ENCODE measurements at places on chromosomes 7 and 10. TPM values are rescaled to one million over a fixed set of nuclear protein-coding genes. Genes with fewer than 3 reads are reported as not detected.

CAV2 gene
- 15.7 TPM for polyA plus RNA-seq

CLDN3 gene
- not detected for polyA plus RNA-seq

CLEC2L gene
- 0.61 TPM for polyA plus RNA-seq

TBXAS1 gene
- polyA plus RNA-seq = 7.9 TPM

ABHD11 gene
- polyA plus RNA-seq = 19.5 TPM

SUN3 gene
- polyA plus RNA-seq = not detected

OR6V1 gene
- polyA plus RNA-seq = not detected

SLF2 gene
- polyA plus RNA-seq = 9.0 TPM

ASIC3 gene
- 2.7 TPM for polyA plus RNA-seq

AHR gene
- 8.7 TPM for polyA plus RNA-seq

ARL3 gene
- 17.0 TPM for polyA plus RNA-seq

SLC39A12 gene
- not detected for polyA plus RNA-seq

GRM3 gene
- polyA plus RNA-seq = not detected

PLEKHA1 gene
- 15.6 TPM for polyA plus RNA-seq

ELN gene
- 57.6 TPM for polyA plus RNA-seq

HKDC1 gene
- polyA plus RNA-seq = 0.10 TPM

ABCB4 gene
- polyA plus RNA-seq = 0.25 TPM

FFAR4 gene
- not detected for polyA plus RNA-seq

GTF2I gene
- polyA plus RNA-seq = 35.6 TPM

IDI2 gene
- polyA plus RNA-seq = not detected

MICALL2 gene
- polyA plus RNA-seq = 93.6 TPM

RET gene
- 0.31 TPM for polyA plus RNA-seq

STOX1 gene
- polyA plus RNA-seq = 3.8 TPM

NPY4R2 gene
- polyA plus RNA-seq = not detected

SEMA3C gene
- 7.9 TPM for polyA plus RNA-seq

TSPAN33 gene
- polyA plus RNA-seq = 17.4 TPM

UCMA gene
- polyA plus RNA-seq = not detected

MSS51 gene
- 0.62 TPM for polyA plus RNA-seq

CHST3 gene
- polyA plus RNA-seq = 1.5 TPM

TRPV6 gene
- 7.7 TPM for polyA plus RNA-seq

RBM20 gene
- 0.25 TPM for polyA plus RNA-seq

CLEC5A gene
- 0.10 TPM for polyA plus RNA-seq

CUBN gene
- polyA plus RNA-seq = 0.12 TPM

MACC1 gene
- polyA plus RNA-seq = 1.4 TPM

ENKUR gene
- polyA plus RNA-seq = 0.35 TPM

CXCL12 gene
- 11.6 TPM for polyA plus RNA-seq

IGF2BP3 gene
- polyA plus RNA-seq = 0.43 TPM

CD36 gene
- 11.3 TPM for polyA plus RNA-seq

CLRN3 gene
- not detected for polyA plus RNA-seq

CPN1 gene
- not detected for polyA plus RNA-seq

ASB15 gene
- not detected for polyA plus RNA-seq

ASB4 gene
- 1.7 TPM for polyA plus RNA-seq

AOAH gene
- polyA plus RNA-seq = 4.3 TPM

PRLHR gene
- not detected for polyA plus RNA-seq

ZP3 gene
- 1.3 TPM for polyA plus RNA-seq

TFEC gene
- 0.76 TPM for polyA plus RNA-seq

CCDC146 gene
- polyA plus RNA-seq = 1.3 TPM

AQP1 gene
- polyA plus RNA-seq = 83.6 TPM

COL1A2 gene
- polyA plus RNA-seq = 51.6 TPM

DUSP5 gene
- 10.4 TPM for polyA plus RNA-seq

Data from stomach (tissue), 19 donors.